Activated naive CD4-positive, alpha-beta T cell treated with anti-CD3 and anti-CD28 coated beads for 36 hours (primary cell): ENCODE measurements at places on chromosomes 7 and 10. TPM values are rescaled to one million over a fixed set of nuclear protein-coding genes. Genes with fewer than 3 reads are reported as not detected.
A peak's percentile ranks its signal among the peaks of the same experiment; 100 is the strongest.

FKBP6 gene
- not detected for total RNA-seq

UPK3BL2 gene
- total RNA-seq, result 8.2 TPM

GNG11 gene
- total RNA-seq, result not detected

ZNF488 gene
- 0.84 TPM for total RNA-seq

ABCB1 gene
- 2.3 TPM for total RNA-seq

OPN4 gene
- not detected for total RNA-seq

RNF148 gene
- total RNA-seq, result not detected

FMC1 gene
- 7.1 TPM for total RNA-seq

GIMAP8 gene
- 9.1 TPM for total RNA-seq

TMEM139 gene
- total RNA-seq, result 0.64 TPM

- DNase-seq, result peak; percentile 83
These were observed 14.4 kb upstream of the SH2B2 start for GRCh38 chr7:102272075-102272916.

- DNase-seq, result no peak
These were observed 48.2 kb downstream of the GSAP start for GRCh38 chr7:77367976-77368375.

- no peak for DNase-seq
These were observed 166.2 kb upstream of the FAM3C start for GRCh38 chr7:121562259-121562658.

GRCh38 chr7:12583176-12583575 lies 12.7 kb downstream of the SCIN start:
- no peak for DNase-seq

DNA sequence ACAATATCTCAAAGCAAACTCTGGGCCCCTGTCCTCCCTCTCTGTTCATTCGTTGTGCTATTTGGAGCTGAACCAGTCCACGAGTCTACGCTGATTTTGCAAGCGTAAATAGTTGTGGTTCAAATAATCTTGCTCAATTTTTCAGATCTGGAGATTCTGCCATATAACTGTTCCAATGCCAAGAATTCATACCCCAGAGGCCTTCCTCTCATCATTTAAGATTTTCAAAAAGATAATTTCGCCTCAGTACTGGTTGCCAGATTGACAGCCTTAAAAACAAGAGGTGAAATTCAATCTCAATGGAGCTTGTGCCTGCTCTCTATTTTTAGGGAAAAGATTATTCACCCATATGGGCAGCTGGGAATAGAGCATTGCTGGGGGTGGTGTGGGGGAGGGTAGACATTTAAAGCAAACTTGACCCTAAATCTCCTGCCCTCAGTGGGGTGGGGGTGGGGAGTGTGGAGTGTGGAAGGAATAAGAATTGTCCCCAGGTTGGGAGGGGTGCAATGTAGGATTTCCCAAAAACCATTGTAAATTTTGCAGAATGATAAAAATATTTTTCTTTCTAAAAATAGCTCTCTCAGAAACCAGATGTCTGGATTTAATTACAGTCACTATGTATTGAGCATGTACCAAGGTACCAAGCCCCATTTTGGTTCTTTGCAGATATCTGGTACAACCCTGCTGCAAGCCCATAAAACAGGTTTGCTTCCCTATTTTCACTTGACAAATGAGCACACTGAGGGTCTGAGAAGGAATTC lies 104.7 kb upstream of the EEPD1 start:
- no peak for DNase-seq

DNA sequence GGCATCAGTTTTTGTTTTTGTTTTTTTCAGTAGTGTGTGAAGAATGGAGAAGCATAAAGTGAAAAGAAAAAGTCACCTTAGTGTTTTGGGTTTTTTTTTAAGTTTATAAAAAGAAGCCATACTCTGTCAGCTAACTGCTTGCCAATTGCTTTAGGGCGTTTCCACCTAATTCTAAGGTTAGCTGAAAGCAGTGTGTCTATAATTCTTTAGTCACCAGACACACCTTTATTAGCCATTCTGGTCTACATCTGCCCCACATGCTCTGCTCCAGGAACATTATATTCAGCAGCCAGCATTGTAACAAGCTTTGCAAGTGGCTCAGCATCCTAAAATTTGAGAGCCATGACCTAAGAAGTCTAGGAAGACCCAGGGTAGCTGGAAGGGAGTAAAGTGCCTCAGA lies 14.1 kb upstream of the SLC16A12 start:
- DNase-seq, result no peak

- DNase-seq, result no peak
These were observed 60.4 kb downstream of the C10orf105 start for GRCh38 chr10:71659111-71659634.

- no peak for DNase-seq
These were observed 79.3 kb downstream of the CSTF2T start for GRCh38 chr10:51620131-51620530.

DNA sequence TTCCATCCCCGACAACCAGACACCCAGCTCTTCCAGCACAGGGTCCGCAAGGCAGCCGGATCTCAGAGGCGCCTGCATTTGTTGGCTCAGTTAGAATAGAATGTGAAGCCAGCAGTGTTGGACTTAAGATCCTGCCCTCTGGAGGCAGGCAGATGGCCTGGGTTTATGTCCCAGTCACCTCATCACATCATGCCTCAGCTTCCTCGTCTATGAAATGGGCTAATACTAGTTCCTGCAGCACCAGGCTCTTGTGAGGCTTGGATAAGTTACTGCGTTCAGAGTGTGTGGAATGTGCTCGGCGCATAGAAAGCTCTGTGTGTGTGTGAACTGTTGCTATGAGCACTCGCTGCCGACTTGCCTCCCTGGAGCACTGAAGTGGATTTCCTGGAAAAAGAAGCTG lies 202.5 kb upstream of the GPR26 start:
- DNase-seq, result no peak

- no peak for DNase-seq
These were observed 659.2 kb upstream of the GALNT17 start for GRCh38 chr7:70472601-70473237.

DNA sequence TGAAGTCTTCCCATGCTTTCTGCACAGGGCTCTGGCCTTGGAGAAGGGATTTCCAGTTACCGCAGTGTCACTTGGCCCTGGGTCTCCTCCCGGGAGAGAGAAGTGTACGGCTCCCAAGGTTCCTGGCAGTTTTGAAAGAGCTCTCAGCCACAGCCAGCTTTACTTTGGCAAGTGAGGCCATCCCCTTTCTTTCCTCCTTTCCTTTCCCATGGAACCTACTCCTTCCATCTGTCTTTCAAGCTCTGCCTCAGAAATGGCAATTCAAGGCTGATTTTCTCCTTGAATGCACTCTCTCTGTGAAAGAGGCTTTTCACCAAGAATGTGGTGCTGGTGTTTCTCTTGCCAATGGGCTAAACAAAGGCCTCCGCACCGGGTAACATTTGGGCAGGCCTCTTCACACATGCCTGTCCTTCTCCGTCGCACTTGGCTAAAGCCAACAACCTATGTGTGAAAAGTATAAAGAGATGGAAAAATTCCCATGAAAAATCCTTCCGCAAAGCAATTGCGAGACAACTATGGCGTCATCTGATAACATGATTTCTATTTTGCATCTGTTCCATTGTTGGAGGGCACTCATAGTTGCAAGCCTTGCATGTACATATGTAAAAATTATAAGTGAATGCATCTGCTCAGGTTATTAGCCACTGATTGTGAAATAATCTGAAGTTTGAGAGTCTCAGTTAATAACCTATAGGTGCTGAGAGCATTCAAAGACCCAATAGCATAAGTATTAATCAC lies 125.4 kb downstream of the PFKFB3 start:
- DNase-seq, result no peak

DNA sequence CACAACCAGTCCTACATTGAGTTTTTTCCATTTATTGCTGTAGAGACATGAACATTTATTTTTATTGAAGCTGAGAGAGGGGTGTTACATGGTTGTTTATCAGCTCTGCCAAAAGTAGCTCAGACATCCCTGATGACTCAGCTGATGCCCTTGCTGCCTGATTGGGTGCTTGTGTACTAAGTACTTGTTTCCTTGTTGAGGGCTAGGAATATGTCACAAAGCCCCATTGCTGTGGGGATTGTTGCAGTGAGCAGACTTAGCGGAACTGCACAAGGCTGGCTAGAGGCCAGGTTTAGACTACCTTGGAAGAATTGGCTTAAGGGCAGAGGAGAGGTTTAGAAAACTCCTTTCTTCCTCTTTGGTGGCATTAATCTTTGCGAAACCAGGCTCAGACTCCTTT lies 110.6 kb downstream of the AUTS2 start:
- DNase-seq, result no peak

GRCh38 chr10:78749898-78750297 lies 318.9 kb upstream of the ZMIZ1 start:
- DNase-seq, result no peak

- no peak for DNase-seq
These were observed 260.2 kb upstream of the TMEM72 start for GRCh38 chr10:44650691-44651661.

- DNase-seq, result no peak
These were observed 57.0 kb downstream of the BRAF start for GRCh38 chr7:140867467-140868462.

DNA sequence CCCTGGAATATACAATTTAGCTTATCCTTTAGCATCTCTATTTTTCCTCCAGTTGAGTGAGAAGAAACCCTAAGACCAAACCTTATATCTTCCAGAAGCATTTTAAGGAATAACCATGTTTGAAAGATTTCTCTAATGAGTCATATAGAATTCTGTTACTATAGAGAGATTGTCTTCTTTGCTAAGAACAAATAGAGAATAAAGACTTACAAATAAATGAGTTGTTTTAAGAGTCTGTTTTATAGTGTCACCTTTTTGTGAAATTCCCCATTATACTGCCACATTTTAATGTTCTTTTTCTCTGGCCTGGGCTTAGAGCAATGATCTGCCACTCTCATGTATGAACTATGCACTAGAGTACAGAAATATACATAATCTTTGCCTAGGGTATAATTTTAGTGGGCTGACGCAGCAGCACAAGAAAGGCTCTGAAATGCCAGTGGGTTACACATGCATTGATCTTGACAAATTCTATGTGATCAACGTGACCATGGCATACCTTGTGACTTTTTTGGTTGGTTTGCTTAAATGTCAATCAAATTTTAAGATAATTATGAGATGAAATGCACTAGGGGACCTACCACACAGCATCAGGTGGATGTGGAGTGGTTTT lies 145.1 kb upstream of the MKLN1 start:
- DNase-seq, result no peak

DNA sequence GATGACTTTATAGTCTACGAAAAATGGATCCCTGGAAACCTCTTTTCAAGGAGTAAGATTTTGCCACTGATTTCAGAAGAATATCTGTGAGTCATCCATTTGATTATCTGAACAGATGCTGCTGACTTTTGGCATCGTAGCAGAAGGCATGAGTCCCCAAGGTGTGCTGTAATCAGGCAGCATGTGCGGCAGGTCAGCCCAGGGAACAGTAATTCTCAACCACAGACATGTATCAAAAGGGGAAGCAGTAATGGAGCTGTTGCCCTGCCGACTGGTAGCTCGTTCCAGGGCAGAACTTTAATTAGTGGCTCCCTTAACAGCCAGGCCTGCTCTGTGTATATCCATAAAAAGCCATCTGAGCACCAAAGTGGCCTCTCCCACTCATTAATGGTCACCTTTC lies 5.7 kb upstream of the VWC2 start:
- no peak for DNase-seq

DNA sequence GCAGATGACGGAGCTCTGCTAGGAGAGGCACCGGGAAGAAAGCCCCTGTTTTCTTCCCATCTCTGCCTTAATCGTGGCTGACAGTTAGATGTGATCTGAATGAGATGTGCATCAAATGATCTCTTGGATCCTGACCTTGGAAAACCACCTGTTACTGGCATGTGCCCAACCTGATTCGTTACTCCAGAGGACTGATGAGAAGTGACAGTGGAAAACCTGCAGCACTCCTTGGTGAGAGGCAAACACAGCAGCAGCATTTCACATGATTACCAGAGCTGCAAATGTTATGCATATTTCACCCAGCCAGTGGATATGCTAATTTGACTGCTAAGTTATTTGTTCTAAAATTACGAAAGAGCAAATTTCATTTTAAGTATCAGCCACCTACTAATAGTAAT lies 95.3 kb downstream of the PTPRN2 start:
- DNase-seq, result no peak

- DNase-seq, result no peak
These were observed 5.3 kb downstream of the VAX1 start for GRCh38 chr10:117132751-117133231.

DNA sequence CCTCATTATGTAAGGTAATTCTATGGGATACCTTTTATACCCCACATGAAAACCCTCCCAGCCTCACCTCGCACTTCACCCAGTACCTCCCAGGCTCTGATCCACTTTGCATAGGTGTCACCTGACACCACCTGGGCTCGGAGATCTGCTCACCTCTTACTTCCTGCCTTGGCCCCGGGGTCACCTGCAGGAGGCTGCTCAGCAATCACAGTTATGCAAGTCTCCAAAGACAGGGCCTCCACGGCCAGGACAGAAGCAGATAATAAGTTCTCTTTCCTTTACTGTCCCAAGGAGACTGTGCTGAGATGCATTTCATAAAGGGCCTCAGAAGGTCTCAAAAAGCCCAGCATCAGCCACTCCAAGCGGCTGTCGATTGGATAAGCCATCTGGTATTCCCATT lies 112.4 kb upstream of the PPP2R2D start:
- DNase-seq, result no peak

GRCh38 chr7:87344446-87344845 lies 1.0 kb upstream of the CROT start:
- DNase-seq, result no peak

DNA sequence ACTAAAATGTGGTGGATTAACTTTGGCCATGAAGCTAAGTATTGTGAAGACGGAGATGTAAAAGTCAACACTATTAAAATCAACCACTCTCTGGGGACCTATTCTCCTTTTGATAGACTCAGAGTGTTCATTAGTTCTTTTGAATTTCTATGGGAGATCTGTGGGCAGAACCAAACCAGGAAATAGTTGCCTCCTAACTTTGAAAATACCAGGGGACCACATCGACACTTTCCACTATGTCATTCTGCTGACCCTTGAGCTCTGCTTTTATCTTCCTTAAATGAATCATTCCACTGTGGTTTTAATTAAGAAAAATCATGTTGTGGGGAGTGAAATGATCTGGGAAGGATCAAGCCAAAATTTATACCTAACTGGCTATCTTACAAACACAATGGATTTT lies 960.5 kb downstream of the GATA3 start:
- DNase-seq, result no peak

DNA sequence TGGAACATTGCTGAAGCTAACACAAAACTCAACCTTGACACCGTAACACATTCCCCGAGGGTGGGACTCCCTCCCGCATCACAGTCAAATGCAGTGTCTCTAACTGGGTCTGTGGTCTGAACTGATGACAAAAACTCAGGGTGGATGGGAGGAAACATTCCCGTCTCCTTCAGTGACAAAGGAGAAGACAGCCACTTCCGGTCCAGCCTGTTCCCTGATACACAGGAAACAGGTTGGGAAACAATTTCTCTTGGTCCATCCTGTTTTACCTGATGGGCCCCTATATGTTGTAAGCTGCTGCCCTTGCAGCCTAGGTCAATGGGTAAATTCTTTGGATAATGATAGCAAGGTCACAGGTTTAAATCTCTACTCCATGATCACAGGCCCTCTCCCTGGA lies 20.4 kb downstream of the SLC13A4 start:
- no peak for DNase-seq

- DNase-seq, result peak; percentile 67
These were observed 652 bp downstream of the KAZALD1 start for GRCh38 chr10:101062232-101063049.
